Pulmonary artery endothelial cell (primary cell): ENCODE measurements at places on chromosomes 7 and 10. TPM values are rescaled to one million over a fixed set of nuclear protein-coding genes. Genes with fewer than 3 reads are reported as not detected.

DNA sequence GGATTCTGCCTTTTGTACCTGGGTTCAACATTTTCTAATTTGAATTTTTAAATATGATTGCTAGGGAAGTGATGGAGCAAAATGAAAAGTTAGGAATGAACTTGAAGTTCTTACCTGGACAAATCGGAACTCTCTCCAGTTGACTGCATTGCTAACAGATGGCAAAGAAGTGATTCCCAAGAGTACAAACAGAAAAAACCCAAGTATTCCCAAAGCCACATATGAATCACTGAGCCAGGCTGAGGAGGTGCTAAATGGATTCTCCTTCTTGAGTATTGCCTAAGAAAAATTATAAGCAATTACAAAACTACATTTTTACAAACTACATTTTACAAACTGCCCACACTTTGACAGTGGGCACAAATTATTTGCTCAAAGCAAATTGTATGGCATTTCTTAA lies 25.9 kb downstream of the STEAP4 start:
- no peak for DNase-seq

DNA sequence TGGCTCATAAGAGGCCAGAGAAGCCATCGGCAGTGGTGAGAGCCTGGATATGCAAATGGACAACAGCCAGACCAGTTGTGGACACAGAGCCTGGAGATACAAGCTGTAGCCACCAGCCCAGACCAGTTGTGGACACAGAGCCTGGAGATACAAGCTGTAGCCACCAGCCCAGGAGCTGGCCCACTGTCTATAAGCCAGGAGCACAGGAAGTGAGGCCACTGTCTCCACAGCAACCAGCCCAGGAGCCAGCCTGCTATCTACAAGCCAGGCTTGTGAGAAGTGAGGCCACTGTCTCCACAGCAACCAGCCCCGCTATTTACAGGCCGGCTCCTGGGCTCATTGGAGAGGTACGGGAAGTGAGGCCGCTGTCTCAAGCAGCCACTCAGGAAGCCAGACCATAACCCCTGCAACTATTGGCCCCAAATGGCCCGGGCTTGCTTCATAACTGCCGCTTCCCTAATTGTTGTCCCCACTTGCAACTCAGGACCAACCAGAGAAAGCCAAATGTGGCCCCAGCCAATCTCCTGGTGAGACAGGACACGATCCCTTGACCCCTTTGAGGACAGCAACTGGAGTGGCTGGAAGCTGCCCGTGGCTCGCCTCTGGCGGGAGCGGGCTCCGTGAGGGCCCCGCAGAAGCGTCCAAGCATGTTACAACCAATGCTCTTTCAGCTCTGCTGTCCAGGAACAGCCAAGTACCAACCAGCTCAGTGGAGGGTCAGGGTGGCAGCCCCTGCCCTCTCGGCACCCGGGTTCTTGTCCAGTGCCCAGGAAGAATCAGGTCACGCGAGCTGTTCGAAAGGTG lies 44.1 kb upstream of the CNPY1 start:
- DNase-seq: no peak

GRCh38 chr7:158283016-158283974 lies 304.3 kb downstream of the PTPRN2 start:
- no peak for DNase-seq

DNA sequence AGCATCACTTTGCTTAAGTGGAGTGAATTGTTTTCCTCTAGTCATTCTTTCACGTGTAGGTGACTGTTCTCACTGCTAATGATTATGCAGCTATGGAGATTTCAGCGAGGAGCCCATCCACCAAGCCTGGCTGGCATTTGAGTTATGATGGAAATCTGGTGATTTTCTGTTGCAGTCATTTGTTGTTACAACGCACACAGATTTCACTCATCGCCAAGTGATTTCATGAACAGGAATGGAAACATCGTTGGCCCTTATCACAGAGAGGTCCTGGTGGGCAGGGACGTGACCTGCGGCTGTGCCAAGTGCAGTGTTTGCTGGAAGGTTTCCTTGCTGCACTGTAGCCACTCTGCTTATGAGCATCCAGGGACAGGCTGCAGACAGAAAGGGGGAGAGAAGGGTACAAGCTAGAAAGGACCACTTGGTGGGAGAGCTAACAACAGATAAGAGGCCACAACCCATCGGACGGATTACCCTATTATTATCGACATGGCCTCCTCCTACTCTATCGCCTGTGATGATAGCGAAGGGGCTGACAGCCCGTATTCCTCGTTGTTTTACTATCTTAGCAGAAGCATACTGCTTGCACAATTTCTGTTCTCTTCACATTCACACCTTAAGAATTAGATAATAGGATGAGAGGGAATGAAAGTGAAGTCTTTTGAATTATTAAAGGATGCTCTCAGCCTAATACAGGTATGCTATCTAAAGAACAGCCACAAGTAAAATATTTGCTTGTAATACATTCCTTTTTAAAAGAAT lies 99.0 kb upstream of the PITRM1 start:
- no peak for DNase-seq

DNA sequence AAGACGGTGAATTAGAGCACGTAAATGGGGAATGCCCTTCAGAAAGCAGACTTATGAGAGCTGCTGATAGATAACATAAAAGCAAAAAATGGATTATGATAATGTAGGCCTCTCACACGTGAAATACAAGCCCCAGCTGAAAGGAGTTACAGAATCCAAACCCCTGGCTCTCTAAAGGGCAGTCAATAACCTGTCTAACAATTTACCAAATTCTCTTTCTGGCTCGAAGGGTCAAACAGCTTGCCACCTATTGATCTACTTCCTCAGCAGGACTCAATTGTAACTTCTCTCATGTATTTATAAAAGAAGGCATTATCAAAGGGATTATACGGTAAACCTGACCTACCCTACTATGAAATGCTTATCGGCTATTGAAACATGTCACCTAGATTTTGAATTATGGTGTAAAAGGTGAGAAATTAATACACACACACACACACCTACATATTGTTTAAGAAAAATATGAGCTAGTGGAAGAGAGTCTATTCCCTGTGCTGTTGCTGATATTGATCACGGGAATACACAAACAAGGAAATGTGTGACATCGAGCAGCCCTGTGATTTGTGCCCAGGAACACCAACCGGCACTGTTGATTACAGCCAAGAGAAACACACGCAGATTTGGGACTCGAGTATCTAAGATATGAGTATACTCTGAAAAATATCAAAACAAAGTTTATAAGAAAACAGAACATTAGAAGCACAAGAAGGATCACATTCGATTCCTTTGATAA lies 135.6 kb upstream of the NEBL start:
- no peak for DNase-seq

GRCh38 chr7:26928703-26929347 lies 64.4 kb upstream of the SKAP2 start:
- DNase-seq: no peak

- no peak for DNase-seq
Measured at GRCh38 chr10:44394696-44395381, 9.9 kb upstream of the CXCL12 start.

DNA sequence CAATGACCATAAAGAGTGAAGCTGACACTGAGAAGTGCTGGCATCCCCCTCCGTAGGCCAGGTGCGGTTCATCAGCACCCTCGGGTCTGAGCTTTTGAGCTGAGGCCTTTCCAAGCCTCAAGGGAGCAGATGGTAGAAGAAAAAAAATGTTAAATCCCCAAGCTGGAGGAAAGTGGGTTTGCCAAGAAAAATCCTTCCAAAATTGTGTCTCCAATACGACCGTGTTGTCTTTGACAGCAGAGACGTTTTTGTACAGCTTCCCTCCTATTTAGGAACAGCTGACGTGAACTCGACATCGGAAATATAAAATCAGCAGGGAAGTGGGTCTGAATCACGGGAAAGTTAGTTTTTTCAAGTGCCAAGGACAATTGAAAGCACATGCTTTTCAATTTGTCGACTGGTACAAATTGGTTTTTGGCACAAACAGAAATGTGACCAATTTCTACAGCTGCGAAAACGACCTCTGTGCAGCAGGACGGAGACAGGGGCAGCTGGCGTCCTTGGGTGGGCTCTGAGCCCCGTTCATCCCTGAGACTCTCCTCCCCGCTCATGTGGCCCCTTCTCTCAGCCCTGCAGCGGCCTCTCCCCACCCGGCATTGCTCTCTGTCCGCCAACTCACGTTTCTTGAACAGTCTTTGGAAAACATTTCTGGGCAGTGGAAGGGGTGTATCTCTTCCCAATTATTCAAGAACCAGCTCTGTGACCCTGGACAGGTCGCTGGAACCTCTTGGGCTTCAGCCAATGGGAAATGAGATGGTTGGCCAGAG lies 89.9 kb downstream of the PAXIP1 start:
- DNase-seq: no peak

GRCh38 chr7:142440906-142441411 lies 183.1 kb upstream of the PRSS58 start:
- DNase-seq: no peak

GRCh38 chr7:16970732-16971482 lies 89.1 kb upstream of the AGR3 start:
- DNase-seq: no peak

DNA sequence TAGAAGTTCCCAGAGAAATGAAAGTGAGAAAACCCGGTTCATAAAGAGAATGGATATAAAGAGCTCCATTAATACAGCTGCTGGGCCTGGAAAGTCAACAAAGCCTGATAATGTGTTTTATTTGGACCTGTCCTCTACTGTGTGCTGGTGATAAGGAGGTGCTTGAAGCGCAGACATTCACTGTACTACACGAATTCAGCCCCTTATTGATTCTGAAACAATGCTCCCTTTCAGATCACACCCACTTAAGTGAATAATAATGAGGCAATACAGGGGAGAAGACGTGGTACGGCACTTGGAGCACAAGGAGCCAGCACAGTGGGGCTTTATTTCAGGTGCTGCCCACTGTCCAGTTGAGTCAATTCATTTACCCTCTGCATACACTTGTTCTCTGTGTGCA lies 260.8 kb downstream of the FGFR2 start:
- no peak for DNase-seq

DNA sequence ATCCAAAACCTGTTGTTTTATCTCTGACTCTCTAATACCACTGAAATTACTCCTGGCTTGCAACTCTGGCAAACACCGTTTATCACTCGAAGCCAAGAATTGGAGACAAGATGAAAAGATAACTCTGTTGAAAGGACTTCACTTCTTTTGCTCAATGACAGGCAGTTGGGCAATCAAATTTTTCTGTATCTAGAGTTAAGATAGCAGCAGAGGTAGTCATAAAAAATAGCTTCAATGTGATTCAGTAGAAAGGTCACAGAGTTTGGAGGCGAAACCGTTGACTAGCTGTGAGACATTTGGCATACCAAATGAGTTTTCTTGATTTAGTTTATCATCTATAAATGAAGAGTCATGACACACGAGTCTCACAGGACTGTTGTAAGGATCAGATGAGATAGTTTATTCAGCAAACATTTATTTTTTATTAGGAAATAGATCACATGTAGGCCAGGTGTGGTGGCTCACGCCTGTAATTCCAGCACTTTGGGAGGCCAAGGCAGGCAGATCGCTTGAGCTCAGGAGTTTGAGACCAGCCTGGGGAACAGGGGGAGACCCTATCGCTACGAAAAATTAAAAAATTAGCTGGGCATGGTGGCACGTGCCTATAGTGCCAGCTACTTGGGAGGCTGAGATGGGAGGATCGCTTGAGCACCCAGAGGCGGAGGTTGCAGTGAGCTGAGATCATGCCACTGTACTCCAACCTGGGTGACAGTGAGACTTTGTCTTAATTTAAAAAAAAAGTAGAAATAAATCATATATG lies 23.6 kb downstream of the AKR1B1 start:
- no peak for DNase-seq

WDFY4 gene
- 7.1 and 19.1 TPM in 2 replicates for total RNA-seq
